Activated T-helper 1 cell treated with anti-CD3 and anti-CD28 coated beads, Interleukin-2, amount 50 U/mL, for 16 hours (primary cell): ENCODE measurements at places on chromosomes 3 and 15.

- no peak for DNase-seq
These were observed 371.6 kb upstream of the WNT5A start for GRCh38 chr3:55858727-55859126.

- DNase-seq: no peak
These were observed 6.8 kb upstream of the DUSP7 start for GRCh38 chr3:52063026-52063723.

- DNase-seq: no peak
These were observed 78.5 kb upstream of the MEF2A start for GRCh38 chr15:99487337-99487730.

DNA sequence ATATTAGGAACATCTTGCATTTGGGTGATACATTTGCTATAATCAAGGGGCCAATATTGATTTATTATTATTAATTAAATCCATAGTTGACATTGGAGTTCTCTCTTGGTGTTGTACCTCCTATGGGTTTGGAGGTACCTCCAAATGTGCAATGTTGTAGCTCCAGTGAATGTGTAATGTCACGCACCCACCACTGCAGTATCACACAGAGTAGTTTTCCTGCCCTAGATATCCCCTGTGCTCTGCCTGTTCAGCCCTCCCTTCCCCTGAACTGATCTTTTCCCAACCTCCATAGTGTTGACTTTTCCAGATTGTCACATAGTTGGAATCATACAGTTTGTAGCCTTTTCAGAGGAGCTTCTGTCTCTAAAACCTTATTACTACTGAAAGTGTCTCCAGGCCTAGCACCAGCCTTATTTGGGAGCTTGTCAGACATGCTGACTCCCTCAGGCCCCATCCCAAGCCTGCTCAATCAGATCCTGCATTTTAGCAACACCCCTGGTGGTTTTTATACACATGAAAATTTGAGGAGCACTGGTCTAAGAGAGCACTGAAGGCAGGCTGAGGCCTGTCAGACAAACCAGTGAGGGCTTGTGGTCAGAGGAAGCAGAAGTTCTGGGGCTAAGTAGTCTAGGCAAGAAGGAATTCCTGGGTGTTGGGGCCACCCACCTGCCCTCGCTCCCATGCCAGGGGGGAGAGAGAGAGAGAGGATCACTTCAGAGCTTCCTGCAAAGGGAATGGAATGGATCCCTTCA, 73.4 kb downstream of the SLC6A11 start:
- DNase-seq: no peak

GRCh38 chr15:56017920-56018319, 24.5 kb upstream of the NEDD4 start:
- no peak for DNase-seq

DNA sequence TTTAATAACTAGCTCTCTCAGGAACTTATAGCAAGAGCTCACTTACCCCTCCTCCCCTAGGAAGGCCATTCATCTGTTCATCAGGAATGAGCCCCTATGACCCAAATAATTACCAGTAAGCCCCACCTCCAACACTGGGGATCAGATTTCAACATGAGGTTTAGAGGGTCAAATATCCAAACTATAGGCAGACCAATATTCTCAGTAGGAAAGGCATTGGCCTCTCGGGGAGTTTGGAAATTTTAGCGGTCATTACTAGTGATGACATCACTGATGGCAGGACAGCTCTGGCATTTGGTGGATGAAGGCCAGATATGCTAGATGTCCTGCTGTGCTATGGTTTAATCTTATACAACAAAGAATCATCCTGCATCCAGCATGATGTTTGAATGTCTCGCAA, 15.2 kb upstream of the CD47 start:
- DNase-seq: no peak

DNA sequence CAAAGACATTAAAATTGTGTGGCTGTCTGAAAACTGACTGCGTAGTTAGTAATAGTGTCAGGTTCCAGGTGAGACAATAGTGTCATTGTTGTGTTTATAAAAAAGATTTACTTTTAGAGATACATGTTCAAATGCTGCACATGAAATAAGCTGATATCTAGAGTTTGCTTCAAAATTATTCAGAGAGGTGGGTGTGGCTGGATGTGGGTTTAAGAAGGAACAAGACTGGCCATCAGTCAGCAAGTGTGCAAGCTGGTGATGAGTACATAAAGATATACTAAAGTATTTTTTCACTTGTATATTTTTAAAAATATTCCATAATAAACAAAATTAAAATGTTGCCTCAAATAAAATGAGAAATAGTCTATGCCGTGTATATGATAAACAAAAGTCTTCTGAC, 190.6 kb downstream of the ARRDC4 start:
- no peak for DNase-seq

DNA sequence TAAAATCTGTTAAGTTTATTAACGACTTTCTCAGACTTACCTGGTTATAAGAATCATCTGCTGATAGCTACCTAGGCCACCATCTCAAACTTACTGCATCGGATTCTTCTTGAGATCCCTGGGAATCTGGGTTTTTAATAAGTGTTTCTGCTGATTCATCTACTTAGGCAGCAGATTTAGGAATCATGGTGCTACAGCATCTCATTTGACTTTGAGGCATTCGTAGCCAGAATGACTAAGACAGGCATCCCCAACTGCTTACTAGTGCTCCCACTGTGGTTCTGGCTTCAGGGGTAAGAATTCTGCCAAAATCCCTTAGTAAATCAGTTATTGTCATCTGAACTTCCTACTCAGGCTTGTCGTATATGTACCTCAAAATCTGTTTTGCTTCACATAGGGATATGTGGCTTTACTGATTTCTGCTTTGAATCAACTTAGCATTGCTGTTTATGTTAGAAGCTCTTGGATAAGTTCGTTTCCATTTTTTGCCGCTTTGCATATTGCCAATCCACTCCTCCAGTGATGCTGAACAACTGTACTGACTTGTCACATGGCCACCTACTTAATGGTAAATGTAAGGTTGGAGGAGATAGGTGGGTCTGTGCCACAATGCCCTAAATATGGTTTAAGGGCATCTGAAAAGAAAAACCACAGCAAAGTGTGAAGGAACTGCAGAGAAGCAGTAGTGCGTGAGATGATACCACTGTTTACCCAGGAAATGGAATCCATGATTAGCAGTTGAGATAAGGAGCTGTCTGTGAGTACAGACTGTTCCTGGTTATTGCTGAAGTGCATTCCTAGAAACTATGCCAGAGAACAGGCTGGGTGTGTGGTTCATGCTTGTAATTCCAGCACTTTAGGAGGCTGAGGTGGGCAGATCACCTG, 60.3 kb downstream of the MAP6D1 start:
- no peak for DNase-seq

DNA sequence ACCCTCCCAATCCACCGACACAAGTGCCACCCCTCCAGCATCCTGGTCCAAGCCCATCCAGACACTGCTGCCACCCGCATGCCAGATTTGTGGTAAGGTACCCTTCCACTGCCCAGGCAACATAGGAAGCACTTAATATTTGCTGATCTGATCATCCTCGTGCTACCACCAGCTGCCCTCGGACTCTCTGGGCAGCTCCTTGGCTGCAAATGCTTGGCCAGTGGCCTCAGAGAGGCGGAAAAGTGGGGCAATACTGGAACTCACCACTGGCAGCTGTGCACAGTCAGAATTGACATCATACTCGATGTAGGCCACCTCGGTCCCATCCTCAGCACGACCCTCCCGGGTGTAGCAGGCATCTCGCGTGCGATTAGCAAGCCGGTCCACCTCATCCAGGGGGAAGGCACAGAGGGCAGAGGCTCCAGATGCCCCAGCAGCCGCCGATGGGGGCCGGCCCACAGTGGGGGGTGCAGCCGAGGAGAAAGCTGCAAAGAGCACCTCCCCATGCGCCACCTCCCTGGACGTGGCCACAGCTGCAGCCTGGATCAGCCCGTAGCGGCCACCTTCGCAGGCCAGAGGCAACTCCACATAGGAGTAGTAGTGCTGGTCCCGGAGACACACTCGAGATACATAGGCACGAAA, 6.5 kb downstream of the PLXNB1 start:
- DNase-seq: no peak

GRCh38 chr3:190101320-190102011, 19.2 kb downstream of the P3H2 start:
- no peak for DNase-seq

GRCh38 chr15:42108806-42109205, 14.4 kb upstream of the PLA2G4D start:
- DNase-seq: no peak

DNA sequence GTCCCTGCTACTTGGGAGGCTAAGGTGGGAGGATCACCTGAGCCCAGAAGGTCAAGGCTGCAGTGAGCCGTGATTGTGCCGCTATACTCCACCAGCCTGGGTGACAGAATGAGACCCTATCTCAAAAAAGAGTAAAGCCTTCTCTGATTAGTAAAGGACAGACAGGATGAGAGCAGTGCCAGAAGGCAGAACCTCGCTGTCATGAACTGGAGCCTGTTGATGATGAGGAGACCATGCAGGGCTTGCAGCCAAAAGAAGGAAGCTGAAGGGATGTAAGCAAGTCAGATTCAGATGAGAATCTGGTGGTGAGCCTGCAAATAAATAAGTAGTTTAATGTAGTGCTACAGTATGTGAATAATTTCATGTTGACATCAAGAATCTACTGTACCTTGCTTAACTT, 52.8 kb downstream of the USP50 start:
- DNase-seq: no peak

- DNase-seq: peak; percentile 12
These were observed 224.7 kb upstream of the SATB1 start for GRCh38 chr3:18649666-18650363.

DNA sequence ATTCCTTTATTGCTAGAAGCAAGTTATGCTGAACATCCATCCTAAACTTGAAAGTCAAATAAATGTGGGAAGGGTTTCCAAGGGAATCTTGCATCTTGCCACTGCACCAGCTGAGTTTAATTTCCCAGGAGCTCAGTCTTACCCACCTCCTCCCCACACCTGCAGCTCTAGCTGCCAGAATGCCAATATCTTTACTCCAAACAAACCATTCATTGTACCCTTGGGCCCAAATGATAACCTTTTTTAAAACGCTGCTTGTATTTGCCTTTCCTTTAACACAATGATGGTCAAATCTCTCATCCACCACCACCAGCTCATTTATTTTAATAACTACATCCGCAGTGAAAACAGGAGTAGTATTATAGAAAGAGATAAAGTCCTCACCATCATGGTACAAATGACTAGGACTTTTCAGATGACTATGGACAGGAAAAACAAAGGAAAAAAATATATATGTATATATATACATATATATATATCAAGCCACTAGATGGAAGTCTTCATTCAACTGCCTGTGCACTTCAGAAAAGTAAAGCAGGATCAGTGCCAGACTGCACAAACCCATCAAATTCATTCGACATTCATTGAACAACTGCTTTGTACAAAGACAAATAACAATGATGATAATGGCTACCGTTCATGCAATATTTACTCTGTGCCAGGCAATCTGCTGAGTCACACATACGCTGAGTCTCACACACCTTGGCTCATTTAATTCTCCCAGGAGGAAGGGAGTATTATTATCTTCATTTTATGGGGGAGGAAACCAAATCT, 44.0 kb downstream of the BFSP2 start:
- DNase-seq: no peak

DNA sequence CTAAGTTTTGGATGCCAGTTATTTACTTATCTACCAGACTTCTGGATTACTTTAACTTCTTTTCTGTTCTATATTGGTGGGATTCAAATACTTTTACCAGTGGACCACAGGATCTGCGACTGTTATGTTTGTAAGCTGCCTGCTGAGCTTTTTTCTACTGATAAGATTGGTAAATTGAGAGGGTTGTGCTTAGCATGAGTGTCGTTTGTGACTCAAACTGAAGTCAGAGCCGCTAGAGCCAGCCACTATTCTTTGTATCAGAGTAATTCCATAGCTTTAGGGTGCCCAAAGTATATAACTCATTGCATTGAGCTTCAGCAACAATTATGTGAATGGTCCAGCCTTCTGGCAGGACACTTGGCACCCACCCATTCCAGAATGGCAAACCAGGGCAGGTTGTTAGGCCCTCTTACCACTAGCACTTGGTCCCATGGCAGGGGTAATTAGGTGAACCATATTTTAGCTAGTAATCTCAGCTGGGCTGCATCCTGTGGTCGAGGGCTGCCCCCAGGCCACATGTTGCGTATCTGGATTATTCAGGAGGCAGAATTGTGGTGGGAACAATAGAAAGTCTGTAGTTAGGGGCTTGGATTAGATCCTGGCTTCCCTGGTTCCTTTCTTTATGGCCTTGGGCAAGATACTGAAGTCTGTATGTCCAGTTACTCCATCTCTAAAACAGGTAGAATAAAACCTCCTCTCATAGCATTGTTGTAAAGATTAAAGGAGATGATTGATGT, 6.0 kb downstream of the PLCL2 start:
- no peak for DNase-seq

- no peak for DNase-seq
These were observed 75.2 kb downstream of the BOC start for GRCh38 chr3:113286524-113286923.

DNA sequence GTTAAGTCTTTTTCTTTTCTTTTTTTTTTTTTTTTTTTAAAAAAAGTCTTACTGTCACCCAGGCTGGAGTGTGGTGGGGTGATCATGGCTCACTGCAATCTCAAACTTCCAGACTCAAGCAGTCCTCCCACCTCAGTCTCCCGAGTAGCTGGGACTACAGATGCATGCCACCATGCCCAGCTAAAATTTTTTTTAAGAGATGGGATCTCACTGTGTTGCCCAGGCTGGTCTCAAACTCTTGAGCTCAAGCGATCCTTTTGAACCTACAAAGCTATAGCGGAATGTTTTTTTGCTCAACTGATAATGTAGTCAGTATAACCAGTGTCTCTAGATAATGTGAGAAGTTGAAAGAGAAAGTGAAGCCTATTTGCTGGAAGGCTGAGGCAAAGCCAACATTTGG, 3.9 kb upstream of the IGF2BP2 start:
- DNase-seq: no peak

DNA sequence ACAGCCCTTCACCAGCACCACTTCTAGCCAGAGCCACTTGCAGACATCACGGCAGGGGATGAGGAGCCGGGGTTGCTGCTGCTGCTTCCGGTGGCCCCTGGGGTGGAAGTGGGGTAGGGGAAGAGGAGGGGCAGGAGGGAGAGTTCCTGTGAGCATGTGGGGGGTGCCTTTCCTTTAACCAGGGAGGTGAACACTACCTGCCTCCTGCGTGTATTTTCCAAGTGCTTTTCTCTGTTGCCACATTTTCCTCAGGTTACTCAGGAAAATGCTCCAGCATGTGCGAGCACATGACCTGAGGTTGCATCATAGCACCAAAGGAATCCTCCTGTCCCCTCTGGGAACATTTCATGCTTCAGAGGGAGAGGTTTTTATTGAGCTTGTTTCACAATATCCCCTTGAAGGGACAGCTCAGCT, 12.2 kb upstream of the SACM1L start:
- peak; percentile 43 for DNase-seq

DNA sequence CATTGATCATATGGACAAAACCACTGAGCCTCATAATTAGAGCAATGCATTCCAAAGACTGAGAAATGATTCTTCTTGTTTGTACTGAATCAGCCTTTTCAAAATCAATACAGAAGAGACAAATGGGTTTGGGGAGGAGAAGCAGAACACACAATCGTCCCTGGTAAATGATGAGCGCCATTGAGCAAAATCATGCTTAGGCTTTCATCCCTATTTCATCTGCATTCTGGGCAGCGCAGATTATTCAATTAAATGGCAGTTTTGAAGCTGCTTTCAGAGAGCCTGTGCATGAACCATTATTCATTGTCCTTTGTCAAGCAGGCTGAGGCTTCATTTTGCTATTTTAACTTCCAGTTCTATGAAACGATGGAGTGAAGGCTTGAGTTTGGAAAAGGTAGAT, 371.9 kb downstream of the CACNA2D3 start:
- DNase-seq: no peak
